ENCODE measurements at places on chromosomes 3 and 15.

DNA sequence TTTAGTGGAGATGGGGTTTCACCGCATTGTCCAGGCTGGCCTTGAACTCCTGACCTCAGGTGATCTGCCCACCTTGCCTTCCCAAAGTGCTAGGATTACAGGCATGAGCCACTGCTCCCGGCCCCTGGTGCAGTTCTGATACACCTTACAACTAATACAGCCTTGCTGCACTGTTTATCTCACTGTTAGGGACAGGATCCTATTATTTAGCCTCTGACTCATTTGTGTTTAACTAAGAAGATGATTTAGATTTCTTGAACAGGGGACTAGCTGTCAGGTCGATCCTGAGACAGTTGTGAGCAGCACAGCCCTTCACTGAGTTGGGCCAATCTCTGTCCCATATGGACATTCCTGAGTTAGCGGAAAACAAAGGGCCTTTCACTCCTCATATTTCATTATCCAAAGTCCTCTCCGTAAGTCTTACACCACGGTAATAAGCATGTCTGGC lies 19.2 kb downstream of the GYG1 start:
- no peak for DNase-seq
- no peak overlapping the region for H3K27ac ChIP-seq
- no peaks in the 10 kb centered on the region for H3K4me1 ChIP-seq
- H3K4me3 ChIP-seq, result no peak overlapping the region

DNA sequence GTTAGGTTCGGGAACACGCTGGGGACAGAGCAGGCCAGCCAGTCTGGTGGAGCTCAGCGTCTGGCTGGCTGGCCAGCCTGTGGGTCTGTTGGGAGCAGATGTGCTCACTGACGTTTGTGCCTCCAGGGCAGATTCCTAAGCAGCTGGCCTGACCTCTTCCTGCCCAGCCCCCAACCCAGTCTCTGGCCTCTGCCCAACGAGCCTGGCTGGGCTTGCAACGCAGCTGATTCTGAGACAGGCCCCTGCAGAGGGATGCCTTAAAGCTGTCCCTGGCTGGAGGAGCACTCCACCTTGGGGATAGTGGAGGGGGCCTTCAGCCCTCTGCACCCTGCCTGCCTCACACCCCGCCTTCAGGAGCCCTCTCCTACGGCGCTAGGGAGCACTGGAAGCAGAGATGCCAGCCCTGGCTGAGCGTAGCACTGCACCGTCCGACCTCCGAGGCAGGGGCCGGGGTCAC lies 46.0 kb downstream of the KLF13 start:
- DNase-seq, result peak; percentile 59
- no peaks in the 10 kb centered on the region for H3K27me3 ChIP-seq
- H3K4me1 ChIP-seq, result no peaks in the 10 kb centered on the region
- no peak overlapping the region for H3K4me3 ChIP-seq

GRCh38 chr3:46369675-46370132 lies 1.0 kb upstream of the CCR5 start:
- H3K27ac ChIP-seq, result no peak overlapping the region
- H3K27me3 ChIP-seq, result no peaks in the 10 kb centered on the region
- no peaks in the 10 kb centered on the region for H3K36me3 ChIP-seq
- no peak overlapping the region for H3K4me3 ChIP-seq
- no peak for DNase-seq
- H3K4me1 ChIP-seq, result no peaks in the 10 kb centered on the region

GRCh38 chr3:89227218-89227617 lies 119.8 kb downstream of the EPHA3 start:
- no peak overlapping the region for H3K4me3 ChIP-seq
- DNase-seq, result no peak
- no peaks in the 10 kb centered on the region for H3K27me3 ChIP-seq

GRCh38 chr3:11558002-11558401 lies 85.7 kb downstream of the VGLL4 start:
- H3K36me3 ChIP-seq, result peaks cover 2% of the 10 kb centered on the region
- no peak for DNase-seq
- H3K4me3 ChIP-seq, result no peak overlapping the region
- H3K4me1 ChIP-seq, result no peaks in the 10 kb centered on the region
- H3K27me3 ChIP-seq, result no peaks in the 10 kb centered on the region

- peaks cover 4% of the 10 kb centered on the region for H3K4me1 ChIP-seq
- H3K36me3 ChIP-seq, result no peaks in the 10 kb centered on the region
- no peak for DNase-seq
- H3K27ac ChIP-seq, result no peak overlapping the region
- H3K4me3 ChIP-seq, result no peak overlapping the region
Observed at GRCh38 chr3:10552631-10552943, 47.2 kb upstream of the ATP2B2 start.

DNA sequence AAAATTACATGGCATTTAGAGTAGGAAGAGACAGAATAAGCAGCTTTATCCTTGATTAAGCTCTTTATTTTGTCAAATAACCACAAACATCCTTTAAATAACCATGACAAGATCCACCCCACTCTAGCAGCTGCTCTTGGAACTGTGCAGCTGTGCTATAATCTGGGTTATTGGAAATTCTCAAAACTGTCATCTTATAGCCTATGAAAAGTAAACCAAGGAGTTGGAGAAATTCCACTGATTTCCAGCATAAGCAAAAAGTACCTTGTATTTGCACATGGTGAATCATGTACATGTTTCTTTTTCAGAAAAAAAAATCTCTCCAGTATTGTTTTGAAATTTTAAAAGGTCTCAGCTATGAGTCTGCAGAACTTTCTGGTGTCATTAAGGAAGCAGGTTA lies 88.8 kb upstream of the ABI3BP start:
- H3K27me3 ChIP-seq, result no peaks in the 10 kb centered on the region
- H3K4me3 ChIP-seq, result no peak overlapping the region
- DNase-seq, result no peak

GRCh38 chr3:48157950-48158376 lies 30.3 kb downstream of the CDC25A start:
- H3K27ac ChIP-seq, result no peak overlapping the region
- H3K4me1 ChIP-seq, result no peaks in the 10 kb centered on the region
- H3K27me3 ChIP-seq, result no peaks in the 10 kb centered on the region
- H3K4me3 ChIP-seq, result no peak overlapping the region
- DNase-seq, result peak; percentile 87

GRCh38 chr3:161349529-161350312 lies 21.6 kb downstream of the SPTSSB start:
- no peaks in the 10 kb centered on the region for H3K36me3 ChIP-seq
- DNase-seq, result no peak
- H3K27ac ChIP-seq, result no peak overlapping the region
- H3K4me1 ChIP-seq, result no peaks in the 10 kb centered on the region
- no peak overlapping the region for H3K4me3 ChIP-seq
- H3K27me3 ChIP-seq, result no peaks in the 10 kb centered on the region

DNA sequence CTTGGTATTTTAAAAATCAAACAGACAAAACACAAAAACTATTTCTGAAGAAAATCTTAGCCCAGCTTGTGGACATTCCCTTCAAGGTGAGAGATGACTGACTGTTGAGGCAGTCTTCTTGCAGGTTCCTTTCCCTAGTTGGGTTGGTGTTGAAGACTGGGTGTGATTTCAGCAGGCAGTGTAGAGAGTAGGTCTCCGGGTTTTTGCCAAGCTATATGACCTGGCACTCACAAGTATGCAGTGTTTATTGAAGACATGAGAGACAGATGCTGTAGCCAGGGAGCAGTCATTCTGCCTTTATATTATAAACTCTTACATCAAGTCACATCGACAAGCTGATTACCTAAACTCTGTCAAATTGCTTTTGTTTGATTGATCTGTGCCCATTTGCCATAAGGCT lies 17.5 kb downstream of the SENP8 start:
- H3K36me3 ChIP-seq, result no peaks in the 10 kb centered on the region
- H3K4me1 ChIP-seq, result no peaks in the 10 kb centered on the region
- H3K4me3 ChIP-seq, result no peak overlapping the region
- H3K27ac ChIP-seq, result no peak overlapping the region
- no peaks in the 10 kb centered on the region for H3K27me3 ChIP-seq

- no peak overlapping the region for H3K27ac ChIP-seq
- no peak overlapping the region for H3K4me3 ChIP-seq
- no peaks in the 10 kb centered on the region for H3K4me1 ChIP-seq
- no peaks in the 10 kb centered on the region for H3K36me3 ChIP-seq
- no peaks in the 10 kb centered on the region for H3K27me3 ChIP-seq
- no peak for DNase-seq
Observed at GRCh38 chr3:20646425-20646824, 460.4 kb upstream of the SGO1 start.

GRCh38 chr15:67002368-67002767 lies 63.0 kb upstream of the SMAD3 start:
- no peaks in the 10 kb centered on the region for H3K27me3 ChIP-seq
- H3K36me3 ChIP-seq, result no peaks in the 10 kb centered on the region
- no peak overlapping the region for H3K27ac ChIP-seq
- no peaks in the 10 kb centered on the region for H3K4me1 ChIP-seq

DNA sequence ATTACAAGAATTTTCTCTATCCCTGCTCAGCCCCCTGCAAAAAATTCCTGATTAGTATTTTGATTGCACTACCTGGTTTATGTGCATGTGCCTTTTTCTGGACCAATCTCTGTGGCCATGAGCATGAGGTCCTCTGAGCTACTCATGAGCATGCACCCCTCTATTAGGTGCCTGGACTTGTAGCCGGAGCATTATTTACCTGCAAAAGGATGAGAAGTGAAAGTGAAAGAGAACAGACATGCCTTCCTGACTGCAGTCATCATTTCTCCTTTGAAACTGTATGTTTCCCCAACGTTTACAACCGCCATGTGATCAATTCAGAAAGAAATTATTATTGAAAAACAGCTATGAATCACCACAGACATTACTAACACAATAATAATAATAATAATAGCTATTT lies 1008.8 kb downstream of the ROBO2 start:
- DNase-seq, result no peak
- H3K4me1 ChIP-seq, result no peaks in the 10 kb centered on the region
- H3K27me3 ChIP-seq, result no peaks in the 10 kb centered on the region
- H3K27ac ChIP-seq, result no peak overlapping the region

- no peaks in the 10 kb centered on the region for H3K27me3 ChIP-seq
- no peaks in the 10 kb centered on the region for H3K36me3 ChIP-seq
- H3K4me3 ChIP-seq, result no peak overlapping the region
- DNase-seq, result no peak
- no peak overlapping the region for H3K27ac ChIP-seq
- peaks cover 3% of the 10 kb centered on the region for H3K4me1 ChIP-seq
Observed at GRCh38 chr3:134423153-134423552, 48.9 kb upstream of the AMOTL2 start.

GRCh38 chr15:26970712-26971210 lies at the start of gene GABRG3:
Gene GABRG3, plus strand, starts transcription at chr15:26971181.
- no peak for DNase-seq
- peaks cover 49% of the 10 kb centered on the region for H3K27me3 ChIP-seq
- no peaks in the 10 kb centered on the region for H3K36me3 ChIP-seq

DNA sequence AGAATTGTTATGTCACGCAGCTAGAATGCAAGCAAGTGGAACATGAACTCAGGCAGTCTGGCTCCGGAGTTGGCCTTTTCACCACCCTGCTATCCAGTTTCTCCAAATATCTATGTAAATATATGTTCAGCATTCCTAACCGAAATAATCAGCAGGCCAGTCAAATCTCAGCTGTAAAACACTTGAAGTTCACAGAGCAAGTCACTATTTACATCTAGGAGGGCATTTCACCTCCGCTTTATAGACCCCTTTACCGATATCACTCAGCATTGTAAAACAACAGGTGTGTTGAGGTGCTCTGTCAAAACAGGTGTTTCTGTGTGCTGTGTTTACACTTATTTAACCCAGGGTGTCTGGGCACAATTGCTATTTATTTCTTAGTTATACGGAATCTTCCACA lies 12.2 kb upstream of the HES1 start:
- no peak overlapping the region for H3K4me3 ChIP-seq
- no peak for DNase-seq
- no peak overlapping the region for H3K27ac ChIP-seq
- H3K4me1 ChIP-seq, result no peaks in the 10 kb centered on the region
- no peaks in the 10 kb centered on the region for H3K27me3 ChIP-seq

GRCh38 chr3:141370065-141370533 lies 1.8 kb downstream of the ZBTB38 start:
- H3K27ac ChIP-seq, result no peak overlapping the region
- DNase-seq, result no peak
- H3K4me3 ChIP-seq, result no peak overlapping the region
- H3K36me3 ChIP-seq, result no peaks in the 10 kb centered on the region
